ENCODE measurements at places on chromosomes 4 and X.

GRCh38 chr4:147756417-147756816, 24.5 kb downstream of the ARHGAP10 start:
- no peak for DNase-seq

DNA sequence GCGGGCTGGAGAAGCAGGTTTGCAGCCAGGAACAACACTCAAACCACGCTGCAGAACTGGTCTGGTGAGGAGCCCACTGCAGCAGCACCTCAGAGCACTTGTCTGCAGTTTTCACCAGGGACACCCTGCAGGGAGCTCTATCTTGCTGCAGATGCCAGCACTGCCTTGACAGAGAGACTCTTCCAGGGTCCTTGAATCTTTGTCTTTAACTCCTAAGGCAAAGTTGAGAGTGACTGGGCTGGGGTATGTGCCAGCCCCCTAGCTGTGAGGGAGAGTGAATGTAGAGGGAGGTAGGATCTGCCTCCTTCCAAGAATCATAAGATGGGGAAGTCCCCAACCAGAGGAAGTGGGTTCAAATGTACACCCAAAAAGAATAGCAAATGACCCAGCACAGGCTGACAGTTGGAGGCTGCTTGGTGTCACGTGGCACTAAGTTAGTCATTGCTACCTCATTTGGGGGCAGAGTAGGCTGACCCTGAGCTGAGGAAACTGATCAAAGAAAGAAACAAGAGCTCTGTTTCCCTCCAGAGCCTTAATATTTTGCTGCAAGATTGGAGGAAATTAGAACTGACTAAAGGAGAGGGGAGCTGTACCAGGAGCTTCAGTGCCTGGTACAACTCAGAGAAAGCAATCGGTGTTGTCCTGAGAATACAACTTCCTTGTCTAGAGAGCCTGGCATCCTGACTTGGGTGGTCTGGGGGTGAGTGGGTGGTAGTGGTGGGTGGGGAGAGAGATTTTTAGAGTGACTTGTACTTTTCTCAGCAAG, 28.2 kb upstream of the HUWE1 start:
- DNase-seq: peak; percentile 7

DNA sequence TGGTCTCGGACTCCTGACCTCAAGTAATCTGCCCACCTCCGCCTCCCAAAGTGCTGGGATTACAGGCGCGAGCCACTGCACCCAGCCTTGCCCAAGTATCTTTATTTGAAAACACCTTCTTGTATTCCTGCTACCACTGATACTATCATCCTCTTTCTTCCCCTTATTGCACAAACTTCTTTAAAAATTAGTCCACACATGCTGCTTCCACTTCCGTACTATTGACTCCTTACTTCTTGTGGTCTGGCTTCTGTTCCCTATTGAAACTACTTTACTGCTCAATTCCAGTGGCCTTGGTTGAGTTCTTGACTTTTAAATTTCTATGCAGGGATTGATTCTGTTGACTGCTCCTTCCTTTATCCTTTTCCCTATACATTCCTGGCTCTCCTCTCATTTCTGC, 38.8 kb downstream of the MTM1 start:
- DNase-seq: no peak

- no peak for DNase-seq
These were observed 61.0 kb downstream of the ENOPH1 start for GRCh38 chr4:82491251-82491960.

- no peak for DNase-seq
These were observed 124.5 kb upstream of the PPP1R2C start for GRCh38 chrX:42902513-42902912.

GRCh38 chr4:176406297-176406696, 86.5 kb downstream of the SPCS3 start:
- DNase-seq: no peak

GRCh38 chr4:15366721-15367120, 61.1 kb upstream of the C1QTNF7 start:
- no peak for DNase-seq

DNA sequence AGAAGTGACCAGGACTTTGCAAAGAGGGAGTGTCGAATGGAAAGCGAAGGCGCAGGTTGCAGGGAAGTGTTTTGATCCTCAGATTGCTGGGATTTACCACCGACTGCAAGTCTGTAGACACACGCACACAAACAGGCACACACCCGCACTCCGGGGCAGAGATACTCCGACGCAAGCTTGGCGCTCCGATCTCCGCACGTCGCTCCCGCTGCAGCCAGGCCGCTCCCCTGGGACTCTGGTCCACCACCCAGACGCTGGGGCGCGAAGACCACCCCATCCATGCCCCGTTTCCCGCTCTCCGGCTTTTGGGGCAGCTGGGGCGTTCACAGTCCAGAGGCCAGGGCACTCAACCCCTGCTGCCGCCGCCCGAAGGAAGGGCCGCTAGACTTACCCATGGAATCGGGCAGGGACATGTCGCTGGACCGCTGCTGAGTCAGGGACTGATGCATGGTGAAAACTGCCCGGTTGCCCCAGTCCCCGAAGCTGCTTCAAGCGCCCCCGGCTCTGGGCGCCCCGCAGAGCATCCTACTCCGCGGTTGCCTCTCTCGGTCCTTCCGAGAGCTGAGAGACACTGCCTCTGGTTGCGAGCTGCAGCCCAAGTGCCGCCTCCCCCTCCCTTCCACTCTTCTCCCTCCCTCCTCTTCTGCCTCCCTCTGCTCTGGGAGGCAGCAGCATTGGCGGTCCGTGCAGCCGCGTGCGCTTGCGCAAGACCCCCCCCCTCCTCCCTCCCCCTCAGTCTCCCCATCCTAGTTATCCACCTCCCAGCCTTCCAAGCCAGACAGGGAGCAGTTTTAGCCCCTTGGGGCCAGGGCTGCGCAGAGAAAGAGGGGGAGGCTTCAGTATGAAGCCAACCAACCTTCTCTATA, at the start of gene TMEM255A:
Gene TMEM255A, minus strand, starts transcription at position 601 of the 866 bp plus-strand sequence. Its CDS starts 152 bp downstream, at position 449.
- no peak for DNase-seq

DNA sequence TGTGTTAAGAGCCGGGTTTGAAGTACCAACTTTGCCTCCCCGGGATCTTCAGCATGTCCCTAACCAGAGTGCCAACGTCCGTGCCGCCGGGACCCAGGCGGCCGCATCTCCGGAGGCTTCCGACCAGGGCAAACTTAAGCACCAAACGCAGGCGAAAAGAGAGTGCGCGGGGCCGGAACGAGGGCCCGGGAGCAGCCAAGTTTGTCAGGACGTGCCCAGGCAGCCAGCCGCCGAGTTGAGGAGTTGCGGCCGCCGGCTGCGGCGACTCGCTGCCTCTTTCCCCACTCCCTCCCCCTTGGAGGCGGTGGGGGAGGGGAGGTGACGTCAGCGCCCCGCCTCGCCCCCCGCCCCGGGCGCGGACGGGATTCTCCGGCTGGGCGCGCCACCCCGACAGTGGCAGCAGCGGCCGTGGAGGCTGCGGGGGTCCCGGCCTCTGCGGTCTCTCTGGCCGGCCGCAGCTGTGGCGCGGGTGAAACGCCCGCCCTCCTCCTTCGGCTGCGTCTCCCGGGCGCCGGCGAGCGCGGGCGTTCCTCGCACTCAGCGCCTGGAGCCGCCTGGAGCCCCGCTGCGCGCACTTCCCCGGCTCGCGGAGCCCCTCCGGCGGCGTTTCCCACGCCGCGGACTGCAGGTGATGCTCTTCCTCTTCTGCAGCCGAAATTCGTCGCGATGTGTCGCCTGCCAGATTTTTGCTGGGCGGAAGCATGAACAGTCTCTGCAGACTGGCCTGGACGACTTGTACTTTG, 2.9 kb upstream of the FAT1 start:
- DNase-seq: no peak

- DNase-seq: no peak
These were observed 19.6 kb downstream of the WDR1 start for GRCh38 chr4:10096978-10097335.

- DNase-seq: no peak
These were observed 2.4 kb upstream of the PDZD4 start for GRCh38 chrX:153832728-153833127.

- peak; percentile 35 for DNase-seq
These were observed 63.3 kb downstream of the AFAP1 start for GRCh38 chr4:7876201-7876875.

- no peak for DNase-seq
These were observed 93.5 kb upstream of the AFAP1 start for GRCh38 chr4:8033067-8033755.

DNA sequence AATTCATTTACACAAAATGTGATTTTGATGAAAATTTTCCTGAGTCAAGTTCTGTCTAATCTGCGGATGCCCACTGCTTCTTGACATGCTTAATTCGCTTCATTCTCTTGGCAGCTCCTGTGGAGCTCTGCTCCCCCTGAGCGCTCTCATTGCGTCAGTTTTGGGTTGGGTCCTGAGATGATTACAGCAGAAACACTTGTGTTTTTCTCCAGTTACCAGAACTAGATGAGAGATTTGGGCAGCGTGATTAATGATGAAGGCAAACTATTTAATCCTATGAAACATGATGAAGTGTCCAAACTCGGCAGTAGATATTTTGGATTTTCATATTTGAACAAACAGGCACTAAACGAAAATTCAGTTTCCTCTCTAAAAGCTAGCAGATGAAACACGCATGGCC, 4.2 kb upstream of the CXCL1 start:
- no peak for DNase-seq

- DNase-seq: no peak
These were observed 25.2 kb upstream of the GLOD5 start for GRCh38 chrX:48736303-48736702.

DNA sequence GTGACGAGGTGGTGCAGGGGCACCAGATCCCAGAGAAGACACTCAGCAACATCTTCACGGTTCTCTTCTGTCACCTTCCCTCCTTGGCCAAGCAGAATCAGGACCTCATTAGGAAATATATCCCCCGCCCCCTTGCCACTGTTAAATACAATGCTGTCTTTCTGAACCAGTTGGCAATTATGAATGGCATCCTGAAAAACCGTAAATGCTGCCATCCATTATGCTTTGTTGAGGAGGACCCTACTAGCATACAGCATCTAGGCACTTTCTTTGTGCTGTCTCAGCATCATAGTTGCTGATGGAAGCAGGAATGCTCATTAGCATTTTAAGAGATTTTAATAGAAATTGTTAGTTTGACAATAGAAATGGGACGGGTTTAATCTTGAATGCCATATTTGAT, 138.5 kb downstream of the DCLK2 start:
- DNase-seq: no peak

GRCh38 chr4:22999419-22999818, 306.7 kb downstream of the GBA3 start:
- peak; percentile 23 for DNase-seq

- DNase-seq: no peak
These were observed 20.5 kb downstream of the SEL1L3 start for GRCh38 chr4:25842229-25842845.

- DNase-seq: no peak
These were observed 6.8 kb downstream of the SRPX2 start for GRCh38 chrX:100650841-100651240.

DNA sequence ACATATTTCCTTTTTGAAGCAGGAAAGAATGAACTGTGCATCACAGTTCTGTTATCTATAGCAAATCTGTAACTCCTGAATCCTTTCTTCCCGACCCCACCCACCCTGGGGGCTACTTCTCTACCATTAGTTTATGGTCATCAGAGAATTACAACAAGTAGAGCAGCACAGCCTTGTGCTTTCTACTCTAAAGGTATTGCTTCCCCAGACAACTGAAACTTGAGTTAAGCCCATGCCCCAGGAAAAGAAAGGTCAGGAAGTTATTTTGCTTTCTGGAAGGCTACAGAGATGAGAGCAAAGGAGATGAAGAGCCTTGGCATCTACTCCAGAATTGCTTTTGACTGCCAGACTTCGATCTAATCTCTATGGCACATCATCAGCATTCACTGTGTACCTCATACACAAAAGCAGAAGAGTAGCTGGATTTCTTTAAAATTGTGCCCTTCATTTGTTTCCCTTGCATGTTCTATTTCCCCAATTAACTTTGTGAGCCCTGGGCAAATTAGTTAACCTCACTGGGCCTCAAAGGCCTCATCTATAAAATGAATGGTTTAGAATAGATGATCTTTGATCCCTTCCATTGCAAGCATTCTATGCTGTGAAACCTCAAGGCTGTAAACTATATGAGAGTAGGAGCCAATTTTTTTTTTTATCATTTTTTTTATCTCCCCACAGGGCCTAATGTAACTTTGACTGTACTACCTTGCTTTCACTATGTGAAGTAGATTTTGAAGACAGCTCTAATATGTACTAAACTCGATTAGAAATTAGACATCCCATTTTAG, 595.6 kb downstream of the RPA4 start:
- no peak for DNase-seq

DNA sequence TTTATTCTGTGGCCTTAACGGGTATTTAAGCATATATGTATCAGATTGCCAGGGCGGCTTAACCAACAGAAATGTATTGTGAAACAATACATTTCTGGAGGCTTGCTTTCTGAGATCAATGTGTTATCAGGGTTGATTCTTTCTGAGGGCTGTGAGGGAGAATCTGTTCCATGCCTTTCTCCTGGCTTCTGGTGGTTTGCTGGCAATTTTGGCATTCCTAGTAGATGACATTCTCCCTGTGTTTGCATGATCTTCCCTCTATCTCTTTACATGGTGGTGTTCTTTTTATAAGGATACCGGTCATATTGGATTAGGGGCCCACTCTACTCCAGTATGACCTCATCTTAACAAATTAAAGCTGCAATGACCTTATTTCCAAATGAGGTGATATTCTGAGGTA, 16.9 kb upstream of the CEP135 start:
- no peak for DNase-seq

GRCh38 chrX:17192106-17192505, 182.9 kb upstream of the NHS start:
- DNase-seq: no peak

- no peak for DNase-seq
These were observed 2.3 kb upstream of the UBA1 start for GRCh38 chrX:47191331-47191730.

- DNase-seq: no peak
These were observed 287.7 kb downstream of the CPXCR1 start for GRCh38 chrX:89034679-89035078.

GRCh38 chr4:16418814-16419213, 192.5 kb upstream of the TAPT1 start:
- no peak for DNase-seq

DNA sequence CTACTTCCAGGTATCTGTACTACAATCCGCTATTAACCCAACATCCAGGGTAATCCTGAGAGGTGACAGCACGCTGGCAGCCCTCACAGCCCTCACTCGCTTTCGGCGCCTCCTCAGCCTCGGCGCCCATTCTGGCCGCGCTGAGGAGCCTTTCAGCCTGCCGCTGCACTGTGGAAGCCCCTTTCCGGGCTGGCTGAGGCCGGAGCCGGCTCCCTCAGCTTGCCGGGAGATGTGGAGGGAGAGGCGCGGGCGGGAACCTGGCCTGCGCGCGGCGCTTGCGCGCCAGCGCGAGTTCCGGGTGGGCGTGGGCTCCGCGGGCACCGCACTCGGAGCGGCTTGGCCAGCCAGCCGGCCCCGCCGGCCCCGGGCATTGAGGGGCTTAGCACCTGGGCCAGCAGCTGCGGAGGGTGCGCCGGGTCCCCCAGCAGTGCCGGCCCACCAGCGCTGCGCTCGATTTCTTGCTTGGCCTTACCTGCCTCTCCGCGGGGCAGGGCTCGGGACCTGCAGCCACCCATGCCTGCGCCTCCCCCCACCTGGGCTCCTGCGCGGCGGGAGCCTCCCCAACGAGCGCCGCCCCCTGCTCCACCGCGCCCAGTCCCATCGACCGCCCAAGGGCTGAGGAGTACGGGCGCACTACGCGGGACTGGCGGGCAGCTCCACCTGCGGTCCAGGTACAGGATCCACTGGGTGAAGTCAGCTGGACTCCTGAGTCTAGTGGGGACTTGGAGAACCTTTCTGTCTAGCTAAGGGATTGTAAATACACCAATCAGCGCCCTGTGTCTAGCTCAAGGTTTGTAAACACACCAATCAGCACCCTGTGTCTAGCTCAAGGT, 87.3 kb downstream of the PRSS12 start:
- DNase-seq: no peak

GRCh38 chrX:22985958-22986357, 13.8 kb upstream of the DDX53 start:
- DNase-seq: no peak

Data from iPS DF 19.7 (cell line).